ENCODE measurements at places on chromosomes 1 and 21.

GRCh38 chr1:152398812-152399698, 15.0 kb downstream of the CRNN start:
- peak; percentile 76 for DNase-seq

DNA sequence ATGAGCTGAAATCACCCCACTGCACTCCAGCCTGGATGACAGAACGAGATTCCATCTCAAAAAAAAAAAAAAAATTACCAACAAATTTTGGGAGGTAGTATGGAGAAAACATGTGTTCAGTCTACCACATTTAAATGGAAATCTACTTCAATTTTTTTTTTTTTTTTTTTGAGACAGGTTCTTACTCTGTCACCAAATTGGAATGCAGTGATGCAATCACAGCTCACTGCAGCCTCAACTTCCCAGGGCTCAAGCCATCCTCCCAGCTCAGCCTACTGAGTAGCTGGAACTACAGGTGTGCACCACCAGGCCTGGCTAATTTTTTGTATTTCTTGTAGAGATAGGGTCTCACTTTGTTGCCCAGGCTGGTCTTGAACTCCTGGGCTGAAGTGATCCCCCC, 82.1 kb downstream of the GFI1 start:
- DNase-seq, result peak; percentile 70

DNA sequence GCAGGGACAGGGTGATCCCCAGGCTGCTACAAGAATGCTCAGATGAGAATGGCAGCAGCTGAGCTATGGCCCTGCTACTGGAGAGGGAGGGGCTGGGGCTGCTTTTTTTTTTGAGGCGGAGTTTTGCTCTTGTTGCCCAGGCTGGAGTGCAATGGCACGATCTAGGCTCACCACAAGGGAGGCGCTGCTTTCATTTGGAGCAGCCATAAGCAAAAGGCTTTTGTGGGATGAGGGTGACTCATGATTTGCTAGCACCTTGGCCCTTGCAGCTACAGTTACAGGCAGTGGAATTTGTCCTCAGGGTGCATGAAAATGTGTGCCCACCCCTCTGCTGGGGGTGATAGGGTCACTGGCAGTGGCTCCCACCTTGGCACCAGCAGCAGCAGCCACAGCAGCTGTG, 32.4 kb upstream of the CYP4A22 start:
- peak; percentile 50 for DNase-seq

- no peak for DNase-seq
Measured at GRCh38 chr1:82153272-82153629, 352.5 kb downstream of the ADGRL2 start.

GRCh38 chr1:178119628-178120027, 25.7 kb downstream of the RASAL2 start:
- DNase-seq, result peak; percentile 84

DNA sequence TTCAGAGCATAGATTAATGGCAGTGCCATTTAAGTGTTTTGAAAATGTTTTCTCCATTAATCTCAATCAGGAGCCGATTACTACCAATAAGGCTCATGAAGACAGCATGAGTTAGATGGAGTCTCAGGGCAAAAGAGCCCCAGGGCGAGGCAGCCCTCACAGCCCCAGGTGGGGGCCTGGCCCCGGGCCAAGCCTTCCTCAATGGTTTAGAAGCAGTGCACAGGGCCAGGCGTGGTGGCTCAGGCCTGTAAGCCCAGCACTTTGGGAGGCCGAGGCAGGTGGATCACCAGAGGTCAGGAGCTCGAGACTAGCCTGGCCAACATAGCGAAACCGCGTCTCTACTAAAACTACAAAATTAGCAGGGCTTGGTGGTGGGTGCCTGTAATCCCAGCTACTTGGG, 348.1 kb upstream of the VAMP3 start:
- no peak for DNase-seq

GRCh38 chr1:5744341-5744740, 247.9 kb downstream of the NPHP4 start:
- no peak for DNase-seq

GRCh38 chr1:106621853-106622252, 434.6 kb upstream of the PRMT6 start:
- no peak for DNase-seq

- DNase-seq, result no peak
Measured at GRCh38 chr1:45473302-45473701, 17.7 kb downstream of the TESK2 start.

DNA sequence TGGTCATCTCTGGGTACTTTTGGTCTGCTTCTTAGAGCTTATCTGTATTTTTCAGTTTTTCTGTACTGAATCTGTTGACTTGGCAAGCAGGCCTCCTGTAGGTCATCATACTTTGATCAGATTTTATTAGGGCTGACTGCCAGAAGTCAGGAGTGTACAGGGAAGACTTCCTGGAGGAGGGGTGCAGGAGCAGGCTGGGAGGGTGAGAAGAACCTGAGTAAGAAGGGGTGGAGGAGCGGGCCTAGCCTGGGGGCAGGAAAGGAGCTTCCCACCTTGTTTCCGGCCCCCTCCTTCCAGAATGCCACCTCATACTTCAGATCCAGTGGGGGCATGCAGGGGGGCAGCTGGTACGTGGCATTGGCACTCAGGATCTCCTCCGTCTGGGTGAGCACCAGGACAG, 18.3 kb upstream of the IL22RA1 start:
- peak; percentile 69 for DNase-seq

- peak; percentile 74 for DNase-seq
Measured at GRCh38 chr1:233294913-233295236, 650 bp downstream of the PCNX2 start.

- DNase-seq, result no peak
Measured at GRCh38 chr1:166165661-166166328, 1.0 kb downstream of the FAM78B start.

GRCh38 chr1:96544831-96545221, 176.8 kb upstream of the PTBP2 start:
- DNase-seq, result no peak

GRCh38 chr1:200588698-200589097, 31.9 kb downstream of the KIF14 start:
- no peak for DNase-seq

DNA sequence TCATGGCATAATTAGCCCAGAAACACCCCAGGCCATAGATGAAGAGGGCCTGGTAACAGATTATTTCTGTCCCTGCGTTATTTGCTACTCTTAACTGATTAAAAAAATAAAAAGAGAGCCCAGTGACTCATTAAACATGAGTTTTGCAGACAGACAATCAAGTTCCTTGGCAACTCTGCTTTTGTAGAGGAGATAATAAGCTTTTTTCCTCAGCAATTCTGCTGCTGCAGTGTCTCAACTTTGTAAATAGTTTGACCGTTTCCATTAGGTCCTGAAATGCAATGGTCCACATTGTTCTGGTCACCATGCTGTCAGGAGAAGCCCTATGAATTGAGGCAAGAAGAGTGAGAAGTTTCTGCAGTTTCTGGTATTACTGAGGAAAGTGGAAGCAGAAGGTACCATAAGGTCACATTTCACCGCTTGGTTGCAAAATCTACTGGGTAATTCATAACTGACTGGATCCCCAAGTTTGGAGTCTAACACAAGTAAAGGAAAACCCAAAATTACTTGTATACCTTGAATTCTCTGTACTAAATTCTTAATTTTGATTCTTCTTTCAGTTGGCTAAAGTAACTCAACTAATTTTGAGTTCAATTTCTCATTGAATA, 139.5 kb downstream of the ZZZ3 start:
- DNase-seq, result no peak

GRCh38 chr1:36796106-36796590, 238.2 kb downstream of the GRIK3 start:
- DNase-seq, result no peak

GRCh38 chr21:20108016-20108415, 890.2 kb upstream of the NCAM2 start:
- DNase-seq, result no peak

- DNase-seq, result no peak
Measured at GRCh38 chr1:89100412-89100811, 25.5 kb downstream of the GBP2 start.

DNA sequence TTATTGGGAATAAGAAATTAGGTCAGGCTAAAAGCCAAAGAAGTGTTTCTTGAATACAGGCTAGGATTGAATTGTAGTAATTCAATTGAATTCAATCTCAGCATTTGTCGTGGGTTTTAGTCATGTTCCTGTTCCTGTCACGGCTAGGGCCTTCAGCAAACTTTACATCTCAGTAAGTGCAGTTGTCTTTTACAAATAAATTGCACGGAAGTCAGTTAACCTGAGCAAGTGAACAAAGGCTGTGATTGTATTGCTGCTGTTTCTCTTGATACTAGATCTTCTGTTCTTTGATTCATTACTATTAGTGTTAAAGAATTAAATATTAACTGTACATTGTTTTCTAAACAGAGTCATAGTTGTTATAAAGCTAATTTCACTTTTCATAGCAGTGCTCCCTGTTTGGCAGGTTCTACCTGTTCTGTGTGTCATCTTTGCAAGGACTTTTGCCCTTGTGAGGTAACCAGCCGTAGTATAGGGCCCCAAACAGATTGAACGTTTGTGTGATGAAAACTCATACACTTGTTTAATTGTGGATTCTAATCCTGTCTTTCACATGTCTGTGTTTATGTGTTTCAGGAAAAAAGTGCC, 164.4 kb downstream of the EDEM3 start:
- DNase-seq, result peak; percentile 93

GRCh38 chr1:69943030-69943429, 262.3 kb downstream of the LRRC40 start:
- DNase-seq, result no peak

DNA sequence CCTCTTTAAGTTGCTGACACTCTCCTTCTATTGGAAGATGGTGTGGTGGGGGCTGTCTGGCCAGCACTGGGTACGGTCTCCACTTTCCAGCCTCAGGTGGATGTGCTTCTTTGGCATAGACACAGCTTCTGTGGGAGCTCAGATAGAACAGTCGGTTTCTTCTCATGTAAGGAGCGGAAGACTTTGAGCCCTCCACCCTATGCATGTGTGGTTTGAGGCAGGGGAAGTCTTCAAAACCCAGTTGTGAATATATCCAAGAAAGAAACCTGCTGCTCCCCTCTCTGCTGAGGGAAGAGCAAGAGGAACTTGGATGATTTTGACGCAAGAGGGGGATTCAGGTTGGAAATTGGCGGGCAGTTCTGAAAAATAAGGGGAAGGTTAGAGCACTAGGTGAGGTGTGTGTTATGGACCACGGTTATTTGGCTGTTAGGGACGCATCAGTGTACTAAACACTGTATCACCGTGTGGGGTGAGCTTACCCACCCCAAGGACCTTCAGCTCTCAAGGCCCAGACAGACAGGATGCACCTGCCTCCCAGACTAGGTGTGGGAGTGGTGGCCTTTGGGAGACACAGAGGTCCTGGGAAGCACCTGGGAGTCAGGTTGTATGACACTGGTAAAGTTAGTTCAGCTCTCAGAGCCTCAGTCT, 36.2 kb downstream of the IL6R start:
- DNase-seq, result no peak

All from epithelial cell of esophagus (primary cell).